ENCODE measurements at places on chromosomes 6 and 20.

DNA sequence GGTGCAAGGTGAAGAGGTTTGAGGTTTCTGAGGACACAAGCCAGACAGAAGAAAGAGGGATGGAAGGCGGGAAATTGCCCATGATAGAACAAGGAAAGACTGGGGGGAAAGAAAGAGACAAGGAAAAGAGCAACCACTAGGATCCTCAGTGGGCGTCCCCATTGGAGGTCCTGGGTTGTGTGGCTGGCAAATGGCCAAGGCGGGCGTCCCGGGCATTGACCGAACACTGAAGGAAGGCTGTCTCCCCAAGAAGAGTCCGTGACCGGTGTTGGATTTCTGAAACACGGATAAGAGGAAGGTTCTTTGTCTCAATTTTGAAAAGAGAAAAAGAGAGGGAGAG is 746.6 kb upstream of the ADGRB3 start:
- no peak for DNase-seq

DNA sequence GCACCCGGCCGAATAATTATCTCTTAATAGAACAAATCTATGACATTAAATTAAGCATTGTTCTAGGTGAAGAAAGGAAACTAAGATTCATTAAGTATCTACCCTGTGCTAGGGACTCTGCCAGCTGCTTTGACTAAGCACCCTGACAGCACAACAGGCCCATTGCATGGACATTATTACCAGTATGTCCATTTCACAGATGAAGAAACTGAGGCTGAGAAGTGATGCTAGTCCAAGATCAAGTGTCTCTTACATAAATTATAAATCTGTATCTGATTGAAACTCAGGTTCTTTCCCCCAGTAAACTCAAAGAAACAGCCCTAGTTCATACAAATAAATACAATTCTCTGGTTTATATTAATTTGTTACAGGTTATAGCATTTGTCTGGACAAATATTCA is 31.3 kb downstream of the SLC22A23 start:
- no peak for DNase-seq

GRCh38 chr6:160178271-160178670 is 56.7 kb downstream of the SLC22A1 start:
- no peak for DNase-seq

GRCh38 chr20:7151676-7152470 is 384.4 kb downstream of the BMP2 start:
- no peak for DNase-seq

GRCh38 chr6:15384901-15385300 is 139.0 kb downstream of the JARID2 start:
- DNase-seq, result no peak

DNA sequence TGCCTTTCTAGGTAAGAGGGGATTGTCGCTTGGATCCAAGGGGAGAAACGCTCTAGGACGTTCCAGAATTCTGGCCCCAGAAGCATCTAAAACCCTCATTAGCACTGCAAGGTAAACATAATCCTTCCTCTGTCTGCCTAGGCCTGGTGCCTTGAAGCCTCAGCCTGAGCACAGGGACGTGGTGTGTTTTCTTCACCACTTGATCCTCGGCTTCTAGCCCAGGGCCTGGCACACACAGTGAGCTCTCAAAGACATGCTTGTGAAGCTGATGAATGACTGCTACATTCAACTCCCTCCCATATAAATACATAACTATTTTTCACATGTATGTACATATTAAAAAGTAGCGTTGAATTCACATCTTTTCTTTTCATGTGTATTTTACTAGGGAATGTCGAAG is 100.3 kb downstream of the ISM1 start:
- no peak for DNase-seq

GRCh38 chr6:85121158-85121557 is 328.7 kb upstream of the NT5E start:
- DNase-seq, result no peak

- no peak for DNase-seq
Measured at GRCh38 chr20:21933526-21933925, 228.1 kb downstream of the PAX1 start.

DNA sequence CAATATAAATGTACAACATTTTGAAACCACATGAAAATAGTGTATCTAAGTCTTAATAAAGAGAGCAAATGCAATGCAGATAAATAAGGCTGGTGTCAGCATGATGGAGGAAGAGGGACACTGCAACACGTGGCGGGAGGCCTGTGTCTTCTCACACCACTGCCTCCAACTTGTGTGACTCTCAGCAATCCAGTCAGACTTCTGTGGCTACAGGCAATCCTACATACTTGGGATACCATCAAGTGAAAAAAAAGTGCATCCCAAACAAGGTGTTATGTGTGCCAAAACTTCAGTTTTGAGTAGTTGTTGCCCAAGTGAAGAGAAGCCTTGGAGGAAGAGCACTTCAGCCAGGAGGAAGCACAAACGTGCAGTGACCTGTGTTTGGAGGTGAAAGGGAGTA is 68.6 kb downstream of the PKIB start:
- DNase-seq, result no peak

GRCh38 chr20:6039766-6040165 is 14.1 kb downstream of the LRRN4 start:
- no peak for DNase-seq

- no peak for DNase-seq
Measured at GRCh38 chr6:143198312-143198711, 137.6 kb downstream of the AIG1 start.

DNA sequence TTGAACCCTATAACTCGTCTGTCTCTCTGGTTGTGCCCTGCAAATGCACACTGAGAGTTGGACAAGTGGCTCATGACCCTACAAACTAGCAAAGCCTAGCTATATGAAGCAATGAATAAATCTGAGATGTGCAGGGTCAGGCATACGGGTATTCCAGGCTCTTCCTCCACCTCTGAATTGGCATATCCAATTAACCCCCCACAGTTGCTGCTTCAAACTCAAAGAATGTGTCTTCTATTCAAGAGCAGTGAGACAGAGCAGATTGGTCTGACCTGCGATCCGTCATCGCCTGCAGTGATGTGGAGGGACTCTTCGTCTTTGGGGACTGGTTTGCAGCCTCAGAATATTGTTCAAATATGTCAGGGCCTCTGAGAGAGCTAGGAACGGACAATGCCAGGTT is 59.8 kb downstream of the LAMP5 start:
- no peak for DNase-seq

GRCh38 chr6:81785377-81785776 is 32.9 kb upstream of the TENT5A start:
- no peak for DNase-seq

GRCh38 chr6:31776485-31776988 is 591 bp downstream of the VWA7 start:
- no peak for DNase-seq

GRCh38 chr6:10363911-10364310 is 51.0 kb downstream of the TFAP2A start:
- DNase-seq, result peak; percentile 42

DNA sequence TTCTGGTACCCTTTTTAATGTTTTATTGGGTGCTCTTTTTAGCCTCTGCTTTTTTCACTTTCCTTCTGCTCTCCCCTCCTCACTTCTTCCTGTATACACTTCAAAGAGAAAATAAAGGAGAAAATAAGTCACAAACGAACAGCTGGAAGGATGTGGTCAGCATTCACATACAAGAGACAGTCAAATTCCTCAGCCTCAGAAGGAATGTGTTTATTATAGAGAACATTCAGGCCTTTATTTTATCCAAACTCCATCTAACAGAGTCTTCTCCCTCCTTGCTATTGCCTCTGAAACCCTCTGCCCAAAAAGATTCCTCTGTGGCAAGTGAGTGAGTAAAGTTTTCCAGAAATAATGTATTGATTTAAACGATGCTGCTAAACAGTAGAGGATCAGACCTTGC is 490.4 kb downstream of the FRK start:
- DNase-seq, result no peak

DNA sequence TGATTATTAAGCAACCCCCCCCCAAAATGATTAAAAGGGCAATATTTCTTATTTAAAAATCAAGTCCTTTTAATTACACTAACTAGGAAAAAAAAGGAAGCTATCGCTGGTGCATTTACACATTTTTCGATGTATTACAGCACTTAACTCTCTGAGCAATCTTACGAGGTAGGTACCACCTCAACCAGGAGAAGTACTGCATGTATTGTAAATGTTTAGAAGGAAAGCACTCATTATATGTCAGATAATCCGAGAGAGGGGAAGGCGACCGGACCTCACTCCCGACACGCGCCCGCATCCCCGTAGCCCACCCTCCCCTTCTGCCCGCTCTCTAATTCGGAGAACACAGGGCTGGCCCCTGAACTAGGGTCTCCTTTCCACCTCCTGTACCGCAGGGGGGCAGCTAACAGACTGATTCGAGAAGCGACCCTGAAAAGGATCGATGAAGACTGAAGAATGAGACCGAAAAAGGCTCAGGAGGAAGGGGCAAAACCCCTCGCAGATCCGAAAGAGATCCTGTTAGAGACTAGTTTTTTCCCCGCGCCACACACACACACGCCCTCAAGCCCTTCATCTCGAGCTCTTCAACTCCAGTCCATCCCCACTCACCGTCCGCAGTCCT is 337 bp downstream of the ESF1 start:
- no peak for DNase-seq

DNA sequence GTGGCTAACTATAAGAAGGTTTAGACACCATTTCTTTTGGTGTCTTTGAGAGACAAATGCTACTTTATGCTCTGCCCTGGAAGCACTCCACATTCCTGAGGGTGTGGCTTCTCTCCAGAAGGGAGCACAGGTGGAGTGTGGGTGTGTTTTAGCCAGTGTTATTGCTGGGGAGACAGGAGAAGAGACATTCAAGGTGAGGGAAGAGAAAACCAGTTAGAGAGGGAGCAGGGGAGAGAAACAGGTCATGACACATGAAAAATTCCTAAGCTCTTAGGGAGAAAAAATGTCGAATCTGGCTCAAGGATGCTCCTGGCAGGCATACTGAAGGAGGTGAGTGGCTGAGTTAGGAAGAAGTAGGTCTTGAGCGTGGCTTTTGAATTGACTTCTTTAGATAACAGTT is 292.8 kb downstream of the CLIC5 start:
- no peak for DNase-seq

DNA sequence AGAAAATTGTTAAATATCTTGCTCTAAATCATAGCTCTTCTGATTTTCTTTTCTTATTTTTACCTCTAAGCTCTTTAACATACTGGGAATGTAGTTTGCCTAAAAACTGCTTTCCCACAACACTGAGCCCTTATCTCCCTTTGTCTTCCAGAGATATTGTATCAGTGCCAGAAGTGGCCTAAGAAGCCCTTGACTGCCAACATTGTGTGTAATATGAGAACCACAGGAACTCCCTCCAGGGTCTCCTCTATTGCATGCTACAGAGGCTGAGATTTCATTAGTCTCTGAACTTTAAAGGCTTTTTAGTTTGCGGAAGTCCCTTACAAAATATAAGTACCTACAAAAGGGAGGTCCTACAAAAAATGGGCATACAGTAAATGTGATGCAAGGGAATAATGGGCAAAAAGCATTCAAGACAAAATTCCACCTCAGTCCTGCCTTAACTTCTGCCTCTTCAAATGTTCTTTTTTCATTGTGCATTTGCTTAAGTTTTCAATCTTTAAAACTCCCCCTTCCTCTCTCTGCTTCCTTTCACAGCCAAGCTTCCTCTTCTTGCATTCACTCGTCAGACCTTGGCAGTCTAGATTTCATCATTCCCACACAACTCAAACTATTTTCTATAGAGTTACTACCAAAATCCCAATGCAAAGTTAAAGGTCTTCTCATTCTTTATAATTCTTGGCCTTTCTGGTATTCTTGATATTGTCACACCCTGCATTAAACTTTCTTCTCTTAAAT is 76.5 kb downstream of the ADGRG6 start:
- no peak for DNase-seq

- no peak for DNase-seq
Measured at GRCh38 chr20:63142933-63143332, 73.0 kb downstream of the YTHDF1 start.

DNA sequence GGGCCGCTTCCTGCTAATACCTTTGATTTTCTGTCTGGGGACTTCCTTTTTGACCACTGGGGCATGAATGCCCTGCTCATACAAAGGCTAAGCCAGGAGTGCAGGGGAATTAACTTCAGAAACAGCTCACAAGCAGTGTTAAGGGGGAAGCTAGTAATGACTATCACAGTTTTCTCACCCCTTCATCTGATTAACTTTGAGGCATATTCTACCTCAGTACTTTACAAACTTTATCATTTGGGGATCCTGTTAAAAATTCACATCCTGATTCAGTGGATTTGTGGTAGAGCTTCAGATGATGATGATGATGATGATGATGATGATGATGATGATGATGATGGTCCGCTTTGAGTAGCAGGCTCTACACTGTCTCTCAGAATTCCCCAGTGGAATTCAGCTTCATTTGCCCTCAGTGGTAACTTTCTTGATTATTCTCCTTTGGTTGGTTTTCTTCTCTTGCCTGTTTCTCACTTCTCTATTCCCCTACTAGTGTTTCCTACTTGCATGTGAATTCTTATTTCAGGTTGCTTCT is 78.4 kb upstream of the TMEM170B start:
- no peak for DNase-seq

GRCh38 chr6:133568970-133569889 is 319.7 kb upstream of the TCF21 start:
- peak; percentile 95 for DNase-seq

DNA sequence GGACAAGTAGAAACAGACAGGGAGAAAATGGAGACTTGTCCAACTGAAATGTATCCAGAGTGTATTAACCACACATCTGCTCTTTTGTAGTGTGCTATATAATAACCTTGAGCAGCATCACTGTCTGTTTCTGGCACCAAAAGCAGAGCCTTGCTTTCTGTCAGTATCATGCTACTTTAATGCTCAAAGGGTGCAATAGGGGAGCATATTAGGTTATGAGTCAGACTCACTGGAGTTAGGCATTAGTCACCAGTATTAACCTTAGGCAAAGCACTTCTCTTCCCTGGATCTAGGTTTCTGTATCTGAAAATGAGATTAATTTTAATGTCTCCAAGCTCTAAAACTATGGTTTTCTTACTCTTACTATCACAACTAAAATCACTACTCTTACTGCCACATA is 280.1 kb downstream of the TFAP2B start:
- peak; percentile 45 for DNase-seq
